ENCODE measurements at places on chromosomes 1 and 21. TPM values are rescaled to one million over a fixed set of nuclear protein-coding genes. Genes with fewer than 3 reads are reported as not detected.

Gene KAZN
- 1.7 TPM for total RNA-seq

Gene FABP3
- not detected for total RNA-seq

Gene CFAP74
- 0.41 TPM for total RNA-seq

Gene KIF17
- total RNA-seq, result not detected

Gene WNT4
- not detected for total RNA-seq

Gene ACBD3
- total RNA-seq, result 17.4 TPM

GRCh38 chr1:177209357-177209756 is 38.6 kb downstream of the BRINP2 start:
- DNase-seq, result no peak

DNA sequence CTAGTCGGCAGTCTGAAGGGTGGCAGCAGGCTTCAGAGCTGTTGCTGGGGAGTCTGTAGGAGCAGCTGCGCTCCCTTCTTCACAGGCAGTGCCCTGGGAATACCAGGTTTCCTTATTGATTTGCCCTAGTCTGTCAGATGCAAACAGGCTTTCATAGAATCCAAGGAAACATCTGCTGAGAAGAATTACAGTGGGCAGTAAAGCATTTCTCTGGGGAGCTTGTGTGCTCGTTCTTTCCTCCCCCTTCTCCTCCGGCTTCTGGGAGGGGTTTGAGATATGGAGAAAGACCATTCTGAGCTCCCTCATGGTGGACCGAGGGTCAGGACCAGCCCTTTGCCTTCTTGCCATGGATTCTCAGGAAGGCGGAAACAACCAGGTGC is 25.4 kb upstream of the PARP1 start:
- no peak for DNase-seq

- DNase-seq, result no peak
Observed at GRCh38 chr1:227174164-227174563, 144.1 kb downstream of the CDC42BPA start.

DNA sequence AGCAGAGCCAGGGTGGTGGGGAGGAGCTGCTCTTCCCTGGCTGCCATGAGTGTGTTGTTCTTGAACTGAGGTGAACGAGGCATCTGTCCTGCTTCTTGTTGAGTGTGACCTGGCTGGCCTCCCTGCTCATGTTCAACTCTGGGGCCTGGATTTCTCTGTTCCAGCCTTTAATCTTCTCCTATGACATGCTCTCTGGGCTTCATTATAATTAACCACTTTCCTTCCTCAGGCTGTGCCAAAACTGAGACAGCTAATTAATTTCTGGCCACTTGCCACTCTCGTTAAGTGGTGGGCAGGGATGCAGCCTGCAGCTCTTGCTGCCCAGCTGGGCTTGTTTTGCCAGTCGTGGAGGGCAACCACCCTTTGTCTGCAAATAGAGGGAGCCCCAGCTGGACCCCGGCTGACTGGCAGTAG is 23.3 kb downstream of the OPRD1 start:
- DNase-seq, result no peak

DNA sequence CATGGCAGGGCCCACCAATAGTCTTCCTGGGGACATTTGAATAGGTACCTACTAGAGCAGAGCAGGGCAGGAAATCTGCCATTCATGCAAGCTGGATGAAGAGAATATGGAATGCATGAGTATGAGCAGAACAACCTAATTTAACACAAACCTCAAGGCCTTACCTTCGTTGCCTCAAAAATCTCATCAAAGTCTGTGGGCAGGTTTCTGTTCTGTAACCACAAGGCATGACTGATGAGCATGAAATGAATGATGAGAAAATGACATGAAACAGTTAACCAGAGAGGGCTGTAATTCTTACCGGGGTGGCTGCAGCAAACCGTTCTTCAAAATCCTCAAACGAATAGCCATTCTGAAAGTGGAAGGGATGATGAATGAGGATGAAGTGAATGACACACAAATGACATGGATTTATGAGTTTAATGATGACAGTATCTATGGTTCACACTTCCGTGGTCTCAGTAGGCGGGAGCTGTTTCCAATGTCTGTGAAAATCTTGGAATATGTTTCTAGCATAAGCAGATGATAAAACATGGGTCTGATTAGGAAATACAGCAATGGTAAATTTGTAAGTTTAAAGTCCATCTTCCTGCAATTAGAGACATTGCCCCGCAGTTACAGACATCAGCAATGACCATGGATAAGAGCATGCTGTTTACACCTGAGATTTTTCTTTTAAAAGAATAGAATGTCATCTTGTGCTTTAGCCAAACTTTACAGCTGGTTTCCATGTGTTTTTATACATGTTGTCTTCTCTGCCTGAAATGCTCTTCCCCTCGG is 67.6 kb upstream of the C8B start:
- no peak for DNase-seq

GRCh38 chr1:176880955-176881595 is 283.4 kb downstream of the ASTN1 start:
- DNase-seq, result peak; percentile 66

DNA sequence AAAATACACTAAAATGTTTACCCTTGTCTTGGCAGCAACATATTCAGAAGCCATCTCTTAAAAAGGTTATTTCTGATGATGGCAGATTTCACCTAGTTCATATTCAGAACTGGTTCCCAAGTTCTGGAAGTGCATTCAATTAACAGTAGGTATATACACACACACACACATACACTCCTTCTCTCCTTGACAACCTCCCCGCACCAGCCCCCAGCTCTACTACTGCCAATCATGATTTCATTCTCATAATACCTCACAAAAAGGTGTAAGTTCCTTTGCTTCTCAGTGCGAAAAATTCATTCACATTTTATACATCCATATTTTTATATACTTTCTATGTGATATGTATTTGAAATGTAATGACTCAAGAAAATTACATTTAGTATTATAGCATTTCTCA is 228.1 kb upstream of the ST6GALNAC5 start:
- DNase-seq, result no peak

DNA sequence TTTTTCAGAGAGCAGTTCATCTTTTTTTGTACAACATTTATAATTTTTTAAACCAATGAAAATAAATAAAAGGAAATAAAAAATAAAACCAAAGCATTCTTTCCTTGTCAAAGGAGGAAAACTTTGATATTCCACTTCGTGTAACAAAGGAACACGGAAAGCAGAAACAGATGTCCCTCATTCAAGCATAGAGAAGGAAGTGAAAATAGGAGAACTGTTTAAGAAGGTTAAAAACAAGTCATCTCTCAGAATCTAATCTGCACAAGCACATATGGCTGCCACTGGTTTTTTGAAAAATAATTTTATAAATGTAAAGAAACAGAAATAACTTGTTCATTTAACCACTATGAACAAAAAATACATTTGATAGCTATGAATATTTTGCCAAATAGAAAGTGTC is 35.9 kb upstream of the ZNF644 start:
- DNase-seq, result no peak

DNA sequence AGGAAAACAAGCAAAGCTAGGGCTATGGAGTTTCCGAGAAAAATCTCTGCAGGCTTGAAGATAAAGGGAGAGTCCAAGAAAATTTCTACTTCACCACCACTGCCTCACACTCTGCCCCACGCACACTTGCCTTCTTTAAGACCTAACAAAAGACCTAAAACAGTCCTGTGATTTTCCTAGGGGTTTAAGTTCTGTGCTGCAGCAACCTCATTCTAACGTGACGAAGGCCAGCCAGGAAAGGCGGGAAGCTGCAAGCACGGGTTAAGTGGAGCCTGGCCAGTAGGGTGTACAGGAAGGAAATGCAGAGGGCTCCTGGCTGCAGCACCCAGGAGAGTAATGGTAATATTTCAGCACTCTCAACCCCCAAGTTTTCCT is 1.5 kb downstream of the SPATA6 start:
- no peak for DNase-seq

DNA sequence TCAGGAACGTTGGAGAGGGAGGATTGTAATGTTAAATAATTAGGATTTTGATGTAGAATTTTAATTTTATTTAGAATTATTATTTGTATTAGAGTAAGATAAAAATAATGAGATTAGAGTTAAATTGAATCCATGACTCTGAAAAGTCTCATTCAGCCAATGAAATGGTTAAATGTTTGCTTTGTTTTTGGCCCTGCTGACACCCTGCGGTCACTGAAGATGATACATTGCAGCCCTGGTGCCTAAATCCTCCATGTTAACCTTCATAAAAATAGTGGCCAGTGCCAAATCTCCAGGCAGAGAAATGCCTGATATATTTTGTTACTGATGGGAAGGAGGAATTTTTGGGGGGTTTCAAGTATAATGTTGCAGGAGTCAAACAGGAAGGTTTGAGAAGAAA is 27.3 kb upstream of the RLF start:
- no peak for DNase-seq

- DNase-seq, result no peak
Observed at GRCh38 chr21:40732253-40733023, 114.5 kb downstream of the DSCAM start.

DNA sequence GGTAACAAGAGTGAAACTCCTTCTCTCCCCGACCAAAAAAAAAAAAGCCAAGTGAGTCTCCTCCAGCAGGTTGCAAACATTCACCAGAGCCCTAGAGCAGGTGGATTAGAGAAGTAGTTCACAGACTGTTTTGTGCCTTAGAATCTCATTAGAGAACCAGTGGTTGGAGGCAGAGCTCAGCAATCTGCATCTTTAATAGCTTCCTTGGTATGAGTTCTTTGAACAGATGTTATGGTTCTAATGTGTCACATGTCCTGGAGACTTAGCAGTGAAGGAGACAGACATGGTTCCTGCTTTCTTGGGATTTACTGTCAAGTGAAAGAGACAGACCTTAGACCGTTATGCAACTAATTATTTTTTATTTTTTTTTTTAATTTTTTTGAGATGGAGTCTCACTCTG is 26.8 kb downstream of the SESN2 start:
- DNase-seq, result no peak

- DNase-seq, result peak; percentile 72
Observed at GRCh38 chr1:155078469-155079209, at the start of gene EFNA3. Gene EFNA3 (plus strand): TSS chr1:155078837. CDS start chr1:155078942, 105 bp downstream.

DNA sequence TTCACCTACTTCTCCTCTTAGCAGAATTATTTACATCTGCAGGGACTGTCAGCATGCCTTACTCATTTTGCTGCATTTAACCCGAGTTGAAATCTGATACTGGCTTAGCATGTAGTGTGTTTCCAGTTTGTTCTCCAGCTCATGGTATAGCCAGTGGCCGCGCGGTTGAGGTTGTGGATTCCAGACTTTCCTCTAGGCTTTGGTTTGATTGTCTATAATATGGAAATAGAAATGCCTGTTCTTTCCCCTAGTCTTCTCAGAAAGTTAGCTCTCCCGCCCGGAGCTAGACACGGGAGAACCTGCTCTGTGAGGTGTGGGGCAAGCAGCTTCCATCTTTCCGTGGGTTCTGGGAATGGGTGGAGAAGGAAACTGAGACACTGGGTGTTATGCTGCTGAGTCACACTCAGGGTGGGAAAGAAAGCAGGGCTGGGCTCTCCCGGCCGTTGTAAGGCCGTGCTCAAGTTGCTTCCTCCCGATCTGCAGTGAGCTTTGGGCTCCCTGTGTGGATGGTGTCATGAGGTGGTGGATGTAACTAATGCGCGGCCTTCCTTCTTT is 206.8 kb upstream of the TMEM51 start:
- no peak for DNase-seq

- DNase-seq, result no peak
Observed at GRCh38 chr1:84611796-84612195, 37.6 kb upstream of the CTBS start.

DNA sequence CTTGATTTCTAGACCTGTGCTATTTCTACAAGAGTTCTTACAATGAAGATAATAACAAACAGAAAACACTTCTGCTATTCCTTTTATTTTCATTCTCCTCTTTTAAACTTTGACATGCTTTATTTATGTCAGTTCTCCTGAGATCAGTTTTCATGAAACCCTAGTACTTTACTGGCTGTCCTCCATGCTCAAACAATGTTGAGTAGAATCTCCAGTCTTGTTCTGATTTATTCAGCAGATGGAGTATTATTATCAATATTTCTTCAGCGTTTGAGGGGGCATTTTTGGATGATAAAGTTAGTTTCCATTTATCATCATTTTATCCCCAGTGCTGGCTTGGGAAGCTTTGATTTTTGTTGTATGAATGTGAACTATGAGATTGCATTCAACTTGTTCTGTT is 85.9 kb upstream of the WARS2 start:
- DNase-seq, result no peak

DNA sequence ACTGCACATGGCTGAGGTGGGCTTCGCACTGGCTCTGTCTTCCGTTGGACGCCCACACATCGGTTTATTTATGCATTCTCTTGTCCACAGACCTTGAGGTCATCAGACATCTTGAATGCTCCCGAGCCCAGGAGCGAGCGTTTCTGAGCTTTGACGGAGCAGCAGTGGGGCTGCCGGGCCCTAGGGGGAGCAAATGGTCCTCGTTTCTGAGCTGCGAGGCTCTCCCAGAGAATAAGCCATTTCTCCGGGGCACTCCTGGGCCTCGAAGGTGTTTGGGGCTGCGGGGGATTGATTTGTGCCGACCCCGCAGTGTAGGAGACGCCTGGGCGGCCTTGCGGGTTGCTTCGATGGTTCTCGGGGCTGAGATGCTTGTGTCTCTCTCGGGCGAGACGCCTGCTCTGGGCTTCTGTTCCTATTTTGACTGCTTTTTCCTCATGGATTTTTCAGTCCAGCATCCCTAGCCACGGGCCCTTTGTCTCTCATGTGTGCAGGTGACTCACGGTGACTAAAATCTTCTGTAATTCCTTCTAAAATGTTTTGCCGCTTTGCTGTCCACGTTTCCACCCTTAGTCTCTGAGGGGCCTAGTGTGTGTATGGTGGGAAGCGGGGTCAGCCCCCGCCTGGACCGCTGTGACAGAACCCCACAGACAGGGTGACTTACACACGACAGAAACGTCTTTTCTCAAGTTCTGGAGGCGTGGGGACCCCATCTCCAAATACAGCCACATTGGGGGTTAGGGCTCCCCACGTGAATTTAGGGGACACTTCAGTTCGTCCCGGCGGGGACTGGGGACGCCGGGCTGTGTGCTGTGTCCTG is 62.1 kb downstream of the FAAP20 start:
- DNase-seq, result peak; percentile 49

GRCh38 chr21:33984021-33984481 is 68.4 kb upstream of the ATP5PO start:
- no peak for DNase-seq

- DNase-seq, result peak; percentile 69
Observed at GRCh38 chr1:236282425-236282716, 613 bp upstream of the ERO1B start.

GRCh38 chr1:56535939-56536338 is 43.4 kb downstream of the PLPP3 start:
- DNase-seq, result no peak

DNA sequence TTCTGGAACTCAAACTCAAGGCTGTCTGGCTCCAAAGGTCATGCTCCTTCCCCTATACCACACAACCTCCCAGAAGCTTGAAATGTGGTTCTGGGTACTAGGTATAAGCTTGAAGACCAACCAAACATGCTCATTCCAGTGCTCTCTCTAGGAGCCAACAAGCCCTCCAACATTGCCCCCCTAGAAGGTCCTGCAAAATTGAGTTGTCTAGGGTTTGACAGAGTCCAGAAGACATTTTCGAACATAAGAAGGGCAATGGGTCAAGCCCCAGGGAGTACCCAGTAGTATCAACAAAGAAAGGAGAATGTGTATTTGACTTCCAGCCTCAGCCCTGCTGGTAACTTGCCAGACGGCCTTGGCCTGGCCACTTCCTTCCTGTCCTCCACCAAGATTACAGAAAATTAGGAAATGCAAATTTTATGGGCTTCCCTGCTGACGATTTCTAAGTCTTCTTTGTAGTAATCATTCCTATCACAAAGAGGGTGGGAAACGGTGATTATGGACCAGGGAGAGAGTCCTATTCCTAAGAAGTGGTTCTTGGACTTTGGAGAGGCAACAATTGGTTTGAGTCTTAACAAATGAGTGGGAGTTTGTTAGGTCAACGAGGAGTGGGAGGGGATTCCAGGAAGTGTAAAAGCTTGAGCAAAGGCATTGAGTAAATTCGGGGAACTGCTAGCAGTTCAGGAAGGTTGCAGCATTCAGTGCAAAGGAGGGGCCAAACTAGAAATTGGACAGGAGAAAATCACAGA is 18.7 kb upstream of the SLAMF1 start:
- DNase-seq, result peak; percentile 68
